ENCODE measurements at places on chromosomes 2 and 18.

- no peak for DNase-seq
Observed at GRCh38 chr2:145374165-145374564, 854.2 kb upstream of the ZEB2 start.

DNA sequence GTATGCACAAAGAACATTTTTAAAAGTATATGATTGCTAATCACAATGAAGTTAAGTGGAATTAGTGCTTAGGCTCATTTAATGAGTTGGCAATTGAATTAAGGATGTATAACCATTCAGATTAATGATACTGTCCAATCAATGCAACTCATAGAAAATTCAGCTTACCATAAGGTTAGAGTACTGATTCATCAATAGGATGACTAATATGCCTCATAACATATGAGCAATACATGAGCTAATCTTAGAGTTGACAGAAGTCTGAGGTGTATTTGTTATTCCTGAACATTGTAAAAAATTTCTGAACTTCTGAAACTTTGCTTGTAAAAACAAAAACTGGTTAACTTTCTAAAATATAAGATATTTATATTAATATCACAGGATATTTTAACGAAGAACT lies 118.3 kb upstream of the NETO1 start:
- DNase-seq: no peak

DNA sequence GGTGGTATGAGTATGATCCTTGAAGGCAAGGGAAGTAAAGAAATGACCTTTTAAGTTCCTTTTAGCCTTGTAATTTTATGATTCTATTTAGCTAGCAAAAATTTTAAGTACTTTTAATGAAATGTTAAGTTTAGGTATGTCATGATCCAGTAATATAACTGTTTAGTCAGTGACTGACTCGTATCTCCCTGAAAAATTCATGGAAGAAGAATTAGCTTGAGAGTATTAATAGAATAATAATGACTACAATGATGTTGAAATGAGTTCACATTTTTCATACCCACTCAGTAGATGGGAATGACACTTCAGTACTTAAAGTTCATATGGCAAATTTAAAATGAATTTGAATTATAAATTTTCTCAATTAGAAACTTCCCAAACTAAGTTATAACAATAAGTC lies 14.6 kb downstream of the RAB3GAP1 start:
- no peak for DNase-seq

DNA sequence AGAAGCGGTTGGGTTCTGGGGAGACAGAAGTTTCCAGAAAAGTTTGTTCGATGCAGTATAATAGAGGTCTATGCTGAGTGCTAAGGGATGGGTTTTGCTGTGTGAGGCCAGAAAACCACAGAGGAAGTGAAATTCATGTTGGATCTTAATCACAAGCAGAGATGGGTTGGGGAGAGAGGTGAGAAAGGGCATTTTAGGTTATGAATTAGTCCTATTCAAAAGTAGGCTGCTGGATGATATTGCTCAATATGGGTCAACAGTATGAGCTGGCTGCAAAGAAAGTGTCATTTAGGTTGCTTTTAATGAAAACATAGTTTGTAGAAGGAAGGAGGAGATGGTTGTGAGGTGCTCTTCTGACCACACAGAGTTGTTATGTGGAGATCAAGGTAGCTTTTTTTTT lies 118.8 kb upstream of the LHCGR start:
- no peak for DNase-seq

- DNase-seq: no peak
Observed at GRCh38 chr18:40751186-40751585, 1203.8 kb upstream of the PIK3C3 start.

GRCh38 chr2:152603166-152603565 lies 114.1 kb downstream of the PRPF40A start:
- no peak for DNase-seq

DNA sequence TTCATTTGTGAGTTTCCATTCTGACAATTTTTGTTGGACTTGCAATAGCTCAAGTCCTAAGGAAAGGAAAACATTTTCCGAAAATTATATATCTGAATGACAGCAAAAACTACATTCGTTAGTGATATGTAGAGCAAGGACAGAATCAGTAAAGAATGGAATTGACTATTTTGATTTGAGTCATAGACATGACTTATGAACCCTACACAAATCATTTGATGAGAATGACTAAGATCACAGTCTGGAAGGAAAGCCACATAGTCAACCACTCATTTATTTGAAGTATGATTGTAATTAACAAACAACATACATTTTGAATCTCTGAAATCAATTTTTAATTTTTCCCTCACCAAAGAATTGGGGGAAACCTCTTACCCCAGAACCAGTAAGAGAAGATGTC lies 231.6 kb upstream of the CRIM1 start:
- DNase-seq: no peak

DNA sequence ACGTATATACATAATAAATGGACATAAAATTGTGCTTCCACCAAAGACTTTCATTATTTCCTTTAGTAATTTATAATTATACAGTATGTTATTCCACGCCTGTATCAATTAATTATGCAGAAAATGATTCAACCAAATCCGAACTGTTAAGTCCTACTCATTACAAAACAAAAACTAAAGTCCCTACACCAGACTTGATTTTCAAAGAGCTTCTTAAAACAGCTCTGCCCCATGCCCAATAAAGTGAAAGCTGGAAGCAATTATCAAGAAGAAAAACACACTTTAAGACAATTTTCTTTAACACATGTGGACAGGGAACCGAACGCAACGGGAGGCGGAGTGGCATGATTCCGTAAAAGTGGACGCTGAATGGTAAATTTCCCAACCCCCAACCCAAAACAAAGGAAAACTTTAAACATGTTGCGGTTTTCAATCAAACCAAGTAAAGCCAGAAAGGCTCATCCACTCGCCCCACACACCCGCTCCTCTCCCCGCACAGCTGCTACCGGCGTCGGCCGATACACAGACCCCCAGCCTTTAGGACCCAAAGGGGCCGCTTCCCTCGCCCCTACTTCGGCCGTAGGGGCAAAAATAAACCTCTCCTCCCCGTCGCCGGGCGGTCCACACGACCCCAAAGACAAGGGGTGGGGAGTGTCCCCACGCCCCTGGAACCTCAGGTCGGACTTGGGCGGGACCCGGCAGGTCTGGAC lies 705 bp downstream of the YES1 start:
- DNase-seq: no peak

GRCh38 chr2:150911766-150912280 lies 349.8 kb downstream of the RBM43 start:
- no peak for DNase-seq

GRCh38 chr18:37242091-37242490 lies 323.5 kb downstream of the CELF4 start:
- DNase-seq: no peak

DNA sequence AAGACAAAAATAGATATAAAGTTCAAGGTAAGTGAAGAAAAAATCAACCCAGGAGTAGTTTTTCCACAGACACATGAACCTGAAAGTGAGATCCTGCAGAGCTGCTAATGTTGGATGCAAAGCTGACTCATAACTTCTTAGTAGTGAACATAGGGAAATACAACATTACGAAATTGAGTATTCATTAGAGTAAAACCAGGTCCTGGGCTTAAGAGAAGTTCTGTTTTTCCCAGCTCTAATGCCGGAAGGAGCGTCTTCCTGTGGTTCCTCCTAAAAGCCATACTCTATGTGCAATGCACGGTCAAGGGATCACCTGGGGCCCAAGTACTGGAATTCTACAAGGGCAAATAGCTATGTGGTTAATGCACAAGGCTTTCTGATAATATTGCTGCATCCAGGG lies 141.7 kb downstream of the RBMS1 start:
- no peak for DNase-seq

DNA sequence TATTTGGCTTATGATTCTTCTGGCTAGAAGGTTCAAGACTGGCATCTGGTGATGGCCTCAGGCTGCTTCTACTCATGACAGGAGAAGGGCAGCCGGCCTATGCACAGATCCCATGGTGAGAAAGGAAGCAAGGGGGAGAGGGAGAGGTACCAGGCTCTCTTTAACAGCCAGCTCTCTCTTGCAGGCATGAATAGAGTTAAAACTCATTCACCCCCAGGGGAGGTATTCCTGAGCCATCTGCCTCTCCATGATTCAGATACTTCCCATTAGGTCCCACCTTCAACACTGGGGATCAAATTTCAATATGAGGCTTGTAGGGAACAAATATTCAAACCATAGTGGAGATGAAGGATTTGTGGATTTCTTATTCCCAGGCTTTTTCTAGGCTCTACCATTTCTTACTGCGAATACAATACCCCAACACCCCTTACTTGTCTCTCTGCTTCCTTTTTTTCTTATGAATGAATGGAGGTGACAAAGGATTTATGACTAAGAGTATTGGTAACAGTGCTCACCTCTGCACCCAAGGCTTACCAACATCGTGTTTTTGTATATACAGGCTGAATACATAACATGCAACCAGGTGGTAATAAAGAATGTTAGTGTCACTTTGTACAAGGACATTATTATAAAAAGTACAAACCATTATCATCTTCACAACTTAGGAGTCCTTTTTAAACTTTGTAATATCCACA lies 454.6 kb upstream of the TRIB2 start:
- DNase-seq: no peak
